SK-N-SH treated with all-trans-retinoic acid at 6 μM for 48 hours (cell line): ENCODE measurements at places on chromosomes 11 and 22.
A peak's percentile ranks its signal among the peaks of the same experiment; 100 is the strongest.

DNA sequence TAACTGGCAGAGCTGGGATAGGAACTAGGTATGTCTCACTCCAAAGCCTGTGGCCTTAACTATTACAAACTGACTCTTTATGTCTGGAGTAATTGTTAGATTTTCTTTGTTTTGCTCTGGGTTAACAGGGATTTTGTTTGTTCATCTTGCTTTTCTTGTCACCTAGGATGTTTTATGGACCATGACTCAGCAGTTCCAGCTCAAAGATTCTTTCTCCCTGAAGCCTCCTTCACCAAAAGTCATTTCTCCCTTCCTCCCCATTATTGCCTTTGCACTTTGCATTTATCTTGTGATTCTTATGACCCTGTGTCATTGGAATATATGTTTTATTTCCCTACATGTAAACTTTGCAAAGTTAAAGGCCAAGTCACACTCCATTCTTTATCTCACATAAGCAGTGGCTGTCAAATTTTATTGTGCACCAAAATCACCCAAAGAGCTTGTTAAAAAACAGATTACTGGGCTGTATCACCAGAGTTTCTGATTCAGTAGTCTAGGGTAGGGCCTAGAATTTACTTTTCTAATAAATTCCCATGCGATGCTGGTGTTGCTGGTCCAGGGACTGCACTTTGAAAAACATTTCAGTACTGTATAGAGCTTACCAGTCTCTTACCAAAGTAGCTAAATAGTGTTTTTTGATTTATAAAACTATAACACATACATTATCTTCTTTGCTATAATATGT is 327.7 kb downstream of the DLG2 start:
- no peak for ATAC-seq

GRCh38 chr11:7116370-7116769 is 27.6 kb downstream of the RBMXL2 start:
- ATAC-seq = no peak

GRCh38 chr11:68632802-68633201 is 51.5 kb upstream of the GAL start:
- ATAC-seq = peak; percentile 93

DNA sequence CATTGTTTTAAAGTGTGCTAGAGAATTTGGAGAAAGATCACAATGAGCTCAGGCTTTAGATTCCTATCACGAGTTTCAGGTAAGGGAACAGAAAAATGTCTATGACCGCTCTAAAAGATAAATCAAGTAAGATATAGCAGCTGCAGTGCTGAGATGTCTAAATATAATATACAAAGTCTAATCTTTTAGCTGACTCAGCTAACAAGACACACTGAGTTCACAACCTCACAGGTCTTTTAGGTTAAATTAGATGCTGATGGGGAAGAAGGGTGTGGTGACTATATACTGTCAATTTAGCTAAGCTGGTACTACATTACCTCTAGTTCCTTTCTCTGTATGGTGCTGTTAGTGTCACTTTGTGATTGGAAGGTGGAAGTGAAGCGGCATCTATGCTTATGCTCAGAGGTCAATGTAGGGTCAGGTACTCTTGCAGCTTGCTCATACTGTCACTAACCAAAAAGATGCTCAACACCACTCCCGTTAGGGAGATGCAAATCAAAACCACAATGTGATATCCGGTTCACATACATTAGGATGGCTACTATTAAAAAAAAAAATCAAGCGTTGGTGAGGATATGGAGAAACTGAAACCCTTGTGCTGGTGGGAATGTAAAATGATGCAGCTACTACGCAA is 283.5 kb downstream of the SWAP70 start:
- no peak for ATAC-seq

- ATAC-seq = no peak
Observed at GRCh38 chr11:80412604-80413003, 971.8 kb upstream of the TENM4 start.

DNA sequence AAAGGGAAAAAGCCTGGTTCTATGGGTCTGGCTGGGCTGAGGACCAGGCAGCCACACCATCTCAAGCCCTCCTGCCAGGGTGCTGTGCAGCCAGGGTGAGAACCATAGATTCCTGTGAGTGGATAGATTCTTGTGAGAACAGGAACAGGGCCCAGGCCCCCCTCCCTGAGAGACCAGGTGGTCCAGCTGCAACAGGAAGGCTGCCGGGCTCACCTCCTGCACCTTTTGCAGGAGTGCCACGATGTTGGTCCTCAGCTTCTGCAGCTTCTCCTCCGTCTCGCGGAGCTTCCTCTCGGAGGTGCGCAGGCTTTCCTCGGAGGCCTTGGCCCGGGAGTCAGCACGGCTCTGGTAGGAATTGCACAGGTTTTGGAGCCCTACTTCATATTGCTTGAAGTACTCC is 40.8 kb downstream of the MORC2 start:
- no peak for ATAC-seq

DNA sequence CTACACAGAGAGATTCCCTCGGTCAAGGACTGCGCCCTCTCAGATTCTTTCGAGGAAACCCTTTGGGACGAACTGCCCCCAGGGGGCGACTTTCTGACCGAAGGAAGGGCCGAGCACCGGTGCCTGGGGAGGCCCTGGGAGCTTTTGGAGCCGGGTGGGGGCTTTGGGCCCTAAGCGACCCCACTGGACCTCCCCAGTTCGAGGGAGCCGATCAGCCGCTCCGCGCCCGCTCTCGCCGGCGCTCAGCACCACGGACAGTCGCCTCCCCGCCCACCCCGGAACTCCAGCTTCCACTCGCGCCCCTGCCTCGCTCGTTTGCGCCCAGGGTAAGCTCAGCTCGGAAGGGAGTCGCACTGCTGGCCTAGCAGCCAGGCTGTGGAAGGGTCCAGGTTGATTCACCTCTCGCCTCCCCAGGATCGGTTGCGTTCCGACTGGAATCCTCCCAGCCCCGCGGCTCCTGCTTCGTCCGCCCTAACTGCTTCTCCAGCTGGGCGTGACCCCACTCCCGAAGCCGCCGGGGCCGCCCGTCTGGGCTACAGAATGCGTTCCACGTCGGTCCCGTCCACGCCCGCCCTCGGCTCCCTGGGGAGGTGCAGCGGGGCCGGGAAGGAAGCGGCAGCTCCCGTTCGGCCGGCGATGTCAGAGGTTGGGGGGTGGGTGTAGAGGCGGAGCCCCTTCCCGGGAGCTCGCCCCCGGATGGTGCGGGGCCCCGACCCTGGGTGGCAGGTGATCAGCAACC is 428 bp downstream of the SCN3B start:
- ATAC-seq = peak; percentile 84

- no peak for ATAC-seq
Observed at GRCh38 chr11:8697054-8697453, 14.5 kb downstream of the RPL27A start.

DNA sequence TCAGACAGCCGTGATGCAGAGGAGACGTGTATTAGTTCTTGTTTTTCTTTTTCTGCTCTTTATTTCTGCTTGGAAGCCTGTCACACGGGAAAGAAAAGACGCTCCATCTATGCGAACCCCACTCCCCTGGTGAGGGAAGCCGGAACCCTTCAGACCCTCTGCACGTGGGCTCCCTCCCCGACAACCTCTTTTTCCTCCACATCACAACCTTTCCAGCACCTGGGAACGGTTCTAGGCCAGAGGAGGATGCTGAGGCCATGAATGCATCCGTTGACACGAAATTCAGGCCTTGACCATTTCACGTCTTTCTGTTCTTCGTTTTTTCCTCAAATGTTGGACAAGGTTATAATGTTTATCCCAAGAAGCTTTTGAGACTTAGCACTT is 85.3 kb upstream of the WNT7B start:
- ATAC-seq = no peak

GRCh38 chr11:78417888-78418583 is 416 bp upstream of the GAB2 start:
- peak; percentile 37 for ATAC-seq

DNA sequence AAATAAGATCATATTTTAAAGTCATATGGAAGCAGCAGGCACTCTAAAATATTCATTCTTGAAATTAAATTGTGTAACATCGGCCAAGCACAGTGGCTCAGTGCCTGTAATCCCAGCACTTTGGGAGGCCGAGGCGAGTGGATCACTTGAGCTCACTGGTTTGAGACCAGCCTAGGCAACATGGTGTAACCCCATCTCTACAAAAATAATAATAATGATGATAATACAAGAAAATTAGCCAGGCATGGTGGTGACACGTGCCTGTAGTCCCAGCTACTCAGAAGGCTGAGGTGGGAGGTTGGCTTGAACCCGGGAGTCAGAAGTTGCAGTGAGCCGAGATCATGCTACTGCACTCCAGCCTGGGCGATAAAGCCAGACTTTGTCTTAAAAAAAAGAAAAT is 77.4 kb downstream of the TRIM29 start:
- no peak for ATAC-seq

DNA sequence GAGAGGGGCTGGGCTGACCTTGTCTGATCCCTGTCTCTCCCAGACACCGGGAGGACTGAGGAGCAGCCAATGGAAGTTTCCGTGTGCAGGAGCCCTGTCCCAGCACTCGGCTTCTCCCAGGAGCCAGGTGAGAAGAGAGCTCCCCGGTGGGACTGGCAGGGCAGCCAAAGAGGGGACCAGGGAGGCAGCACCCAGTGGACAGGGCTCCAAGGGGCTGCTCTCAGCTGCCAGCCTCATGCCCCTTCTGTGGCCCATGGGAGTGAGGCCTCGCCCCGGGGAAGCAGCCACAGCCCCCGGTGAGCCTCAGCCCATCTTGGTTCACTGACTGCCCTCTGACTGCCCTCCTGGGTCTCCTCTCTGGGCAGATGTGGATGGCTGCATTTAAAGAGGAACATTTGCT is 6.8 kb downstream of the SCO2 start:
- ATAC-seq = no peak

DNA sequence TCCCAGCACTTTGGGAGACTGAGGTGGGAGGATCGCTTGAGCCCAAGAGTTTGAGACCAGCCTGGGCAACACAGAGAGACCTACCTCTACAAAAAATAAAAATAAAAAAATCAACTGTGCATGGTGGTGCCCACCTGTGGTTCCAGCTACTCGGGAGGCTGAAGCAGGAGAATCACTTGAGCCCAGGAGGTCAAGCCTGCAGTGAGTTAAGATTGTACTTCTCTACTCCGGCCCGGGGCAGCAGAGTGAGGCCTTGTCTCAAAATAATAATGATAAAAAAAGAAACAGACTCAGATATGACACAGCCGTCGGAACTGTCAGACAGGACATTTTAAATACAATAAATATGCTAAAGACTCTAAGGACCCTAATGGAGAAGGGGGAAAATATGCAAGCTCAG is 18.4 kb downstream of the ASCL2 start:
- no peak for ATAC-seq

- ATAC-seq = peak; percentile 66
Observed at GRCh38 chr11:128453444-128454336, 133.7 kb downstream of the ETS1 start.

DNA sequence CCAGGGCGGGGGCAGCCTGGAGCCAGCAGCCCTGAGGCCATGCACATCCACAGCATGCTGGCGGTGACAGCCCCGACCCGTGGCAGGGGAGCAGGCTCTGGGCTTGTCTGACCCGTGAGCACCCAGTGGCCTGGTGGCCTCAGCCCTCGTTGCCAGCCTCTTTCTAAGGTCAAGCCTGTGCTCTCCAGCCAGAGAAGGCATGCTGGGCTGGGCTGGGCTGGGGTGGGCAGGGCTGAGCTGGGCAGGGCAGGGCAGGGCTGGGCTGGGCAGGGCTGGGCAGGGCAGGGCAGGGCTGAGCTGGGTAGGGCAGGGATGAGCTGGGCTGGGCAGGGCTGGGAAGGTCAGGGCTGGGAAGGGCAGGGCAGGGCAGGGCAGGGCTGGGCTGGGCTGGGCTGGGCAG is 10.6 kb downstream of the H19 start:
- ATAC-seq = no peak

DNA sequence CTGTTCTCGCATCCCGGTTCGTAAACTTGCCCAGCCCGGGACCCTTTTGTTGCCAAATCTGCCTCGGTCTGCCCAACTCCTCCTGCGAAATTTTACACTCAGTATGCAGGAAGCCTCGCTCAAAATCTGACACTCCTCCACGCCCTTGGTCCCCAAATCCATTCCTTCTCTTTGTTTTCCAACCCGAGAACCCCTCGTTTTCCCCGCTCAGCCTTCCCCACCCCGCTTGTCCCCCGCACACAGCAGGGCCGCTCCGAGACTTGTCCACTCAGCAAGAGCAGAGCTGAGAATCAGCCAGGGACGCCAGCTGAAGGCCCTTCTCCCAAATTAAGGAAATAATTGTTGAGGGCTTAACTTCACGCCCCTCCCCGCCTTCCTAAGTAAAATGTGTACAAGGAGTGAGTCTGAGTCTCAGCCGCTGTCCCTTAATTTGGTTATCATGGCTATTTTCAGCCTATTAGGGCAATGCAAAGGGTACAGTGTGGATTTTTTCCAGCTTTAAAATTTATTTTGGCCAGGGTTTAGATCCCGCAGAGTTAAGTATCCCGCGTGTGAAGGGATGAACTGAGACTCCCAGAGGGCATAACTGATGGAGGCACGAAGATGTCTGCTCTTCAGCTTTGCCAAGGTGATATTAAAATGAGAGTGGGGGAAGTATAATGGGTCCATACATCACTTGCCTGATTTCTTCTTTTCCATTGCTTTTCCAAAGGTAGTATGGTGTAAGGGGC is 581 bp upstream of the FBXO3 start:
- peak; percentile 37 for ATAC-seq

GRCh38 chr22:45638834-45639746 is 32.5 kb upstream of the ATXN10 start:
- ATAC-seq = peak; percentile 28; the same call in 1 of the 3 replicates

DNA sequence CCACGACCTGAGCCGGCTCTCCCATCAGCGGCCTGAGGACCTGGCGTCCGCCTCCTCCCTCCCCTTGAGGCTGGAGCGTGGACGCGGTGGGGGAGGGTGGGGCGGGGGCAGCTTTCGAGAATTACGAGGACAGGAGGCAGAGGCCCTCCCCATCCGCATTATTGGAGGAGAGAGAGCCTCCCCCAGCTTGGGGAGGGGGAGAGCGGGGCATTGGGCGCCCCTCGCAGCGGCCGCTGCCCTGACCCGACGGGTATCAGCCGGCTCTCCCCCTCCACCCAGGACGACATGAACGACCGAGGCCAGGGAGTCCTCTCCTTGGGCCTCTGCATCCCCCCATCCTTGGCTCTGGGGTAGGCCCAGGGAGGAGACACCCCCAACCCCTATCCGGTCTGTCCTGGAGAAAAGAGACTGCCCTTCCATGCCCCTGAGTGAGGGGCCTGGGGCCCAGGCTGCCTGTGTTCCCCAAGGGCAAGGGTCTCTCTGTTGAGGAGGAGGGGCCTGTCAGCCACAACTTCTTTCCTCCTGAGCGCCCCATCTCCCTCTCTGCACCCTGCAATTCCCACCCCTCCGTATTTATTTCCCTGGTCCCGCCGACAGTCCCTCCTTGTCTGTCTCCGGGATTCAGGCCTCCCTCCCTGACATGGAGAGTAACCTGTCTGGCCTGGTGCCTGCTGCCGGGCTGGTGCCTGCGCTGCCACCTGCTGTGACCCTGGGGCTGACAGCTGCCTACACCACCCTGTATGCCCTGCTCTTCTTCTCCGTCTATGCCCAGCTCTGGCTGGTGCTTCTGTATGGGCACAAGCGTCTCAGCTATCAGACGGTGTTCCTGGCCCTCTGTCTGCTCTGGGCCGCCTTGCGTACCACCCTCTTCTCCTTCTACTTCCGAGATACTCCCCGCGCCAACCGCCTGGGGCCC is 495 bp downstream of the GPR137 start:
- ATAC-seq = peak; percentile 23
